ENCODE measurements at places on chromosomes 16 and 17. TPM values are rescaled to one million over a fixed set of nuclear protein-coding genes. Genes with fewer than 3 reads are reported as not detected.

Gene NLE1
- 23.7 TPM for total RNA-seq

Gene TMEM92
- 0.18 TPM for total RNA-seq

Gene SLC16A5
- total RNA-seq = 1.8 TPM

Gene PIRT
- not detected for total RNA-seq

GRCh38 chr17:15946611-15947120 is 1.7 kb downstream of the ADORA2B start:
- DNase-seq = no peak

- DNase-seq = no peak
Measured at GRCh38 chr17:72972263-72972951, 120.1 kb downstream of the SLC39A11 start.

- no peak for DNase-seq
Measured at GRCh38 chr16:83969771-83970429, 1.9 kb downstream of the NECAB2 start.

GRCh38 chr17:38584350-38584925 is 21.3 kb downstream of the SRCIN1 start:
- DNase-seq = peak; percentile 33

- DNase-seq = no peak
Measured at GRCh38 chr17:80198144-80198661, 21.9 kb downstream of the SGSH start.

DNA sequence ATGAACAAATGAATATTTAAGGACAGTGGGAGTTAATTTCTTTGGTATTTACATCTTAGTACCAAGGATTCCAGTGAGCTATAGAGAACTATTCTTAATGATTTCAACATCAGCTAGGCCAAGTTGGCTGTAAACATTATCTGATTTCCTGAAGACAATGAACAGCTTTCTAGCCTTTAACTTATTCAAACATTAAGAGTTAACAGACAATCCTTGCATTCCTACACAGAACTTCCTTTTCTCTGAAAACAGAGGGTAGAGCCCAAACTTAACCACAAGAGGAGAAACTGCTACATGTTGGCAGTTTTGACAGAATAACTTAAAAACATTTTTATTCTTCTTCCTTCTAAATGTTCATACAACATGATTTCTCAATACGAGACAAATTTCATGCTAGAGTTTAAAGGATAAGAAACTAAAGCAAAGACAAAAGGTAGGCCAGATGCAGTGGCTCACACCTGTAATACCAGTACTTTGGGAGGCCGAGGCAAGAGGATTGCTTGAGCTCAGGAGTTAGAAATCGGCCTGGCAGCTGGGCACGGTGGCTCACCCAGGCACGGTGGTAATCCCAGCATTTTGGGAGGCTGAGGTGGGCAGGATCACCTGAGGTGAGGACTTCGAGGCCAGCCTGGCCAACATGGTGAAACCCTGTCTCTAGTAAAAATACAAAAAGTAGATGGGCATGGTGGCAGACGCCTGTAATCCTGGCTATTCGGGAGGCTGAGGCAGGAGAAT is 4.4 kb downstream of the CRLF3 start:
- DNase-seq = peak; percentile 9

- DNase-seq = no peak
Measured at GRCh38 chr16:87541872-87542234, 49.0 kb upstream of the ZCCHC14 start.

- DNase-seq = no peak
Measured at GRCh38 chr17:73237714-73238113, 24.0 kb downstream of the CPSF4L start.

- no peak for DNase-seq
Measured at GRCh38 chr17:79273660-79274059, 199.0 kb downstream of the ENGASE start.

- DNase-seq = peak; percentile 89
Measured at GRCh38 chr16:3938843-3939624, 58.5 kb upstream of the CREBBP start.
